ENCODE measurements at places on chromosomes 2 and 18.
A peak's percentile ranks its signal among the peaks of the same experiment; 100 is the strongest.

DNA sequence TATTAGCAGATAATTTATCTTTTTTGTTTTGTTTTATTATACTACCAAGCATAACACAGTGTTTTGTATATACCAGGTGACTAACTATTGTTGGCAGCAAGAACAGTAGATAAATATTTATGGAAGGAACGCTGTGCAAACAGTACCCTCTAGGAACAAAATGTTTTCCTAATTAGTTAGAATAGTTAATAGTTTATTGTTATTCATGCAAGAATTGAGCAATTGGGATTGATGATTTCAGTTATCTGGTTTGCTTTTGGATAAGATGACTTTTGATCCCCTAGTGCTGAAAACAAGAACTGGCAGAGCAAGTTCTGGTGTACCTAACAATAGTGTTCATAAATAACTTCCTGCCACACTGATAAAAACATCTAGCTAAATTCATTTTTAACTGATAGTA is 323.3 kb downstream of the TGIF1 start:
- no peak for DNase-seq

DNA sequence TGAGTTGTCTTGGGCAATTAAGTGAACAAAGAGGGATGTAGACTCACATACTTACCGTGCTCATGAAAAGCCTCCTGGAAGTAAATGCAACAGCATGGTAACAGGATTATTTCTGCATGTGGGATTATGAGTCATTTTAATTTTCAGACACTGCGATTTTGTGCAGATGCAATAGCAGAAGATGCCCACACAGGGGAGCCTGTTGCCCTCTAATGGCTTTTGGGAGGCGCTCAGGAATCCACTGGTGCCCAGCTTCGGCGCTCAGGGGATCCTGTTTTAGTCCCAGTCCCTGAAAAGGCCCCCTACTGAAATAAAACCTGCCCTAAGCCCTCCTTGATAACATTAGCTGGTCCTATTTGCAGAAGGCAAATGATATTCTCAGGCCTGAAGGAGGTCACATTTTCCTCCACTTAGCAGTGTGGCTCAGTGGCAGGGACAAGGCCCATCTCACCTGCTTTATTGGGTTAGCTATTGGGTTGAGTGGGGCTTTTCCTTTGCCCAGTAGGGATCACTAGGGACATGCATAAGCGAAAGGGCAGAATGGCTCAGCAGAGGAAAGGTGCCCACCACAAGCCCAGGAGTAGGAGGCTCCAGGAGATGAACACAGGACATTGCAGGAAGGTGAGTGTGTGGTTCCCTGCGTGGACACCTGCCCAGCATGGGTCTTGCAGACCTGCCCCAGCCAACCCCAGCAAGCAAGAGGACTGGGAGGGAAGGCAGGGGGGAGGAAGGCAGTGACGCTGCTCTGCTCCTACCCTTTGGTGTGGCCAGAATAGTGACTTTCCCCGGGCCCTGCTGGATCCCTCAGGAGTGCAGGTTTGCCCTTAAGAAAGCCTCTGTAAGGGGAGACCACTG is 26.5 kb upstream of the KCNS3 start:
- DNase-seq = no peak

GRCh38 chr2:199309411-199309810 is 148.3 kb downstream of the SATB2 start:
- DNase-seq = no peak

DNA sequence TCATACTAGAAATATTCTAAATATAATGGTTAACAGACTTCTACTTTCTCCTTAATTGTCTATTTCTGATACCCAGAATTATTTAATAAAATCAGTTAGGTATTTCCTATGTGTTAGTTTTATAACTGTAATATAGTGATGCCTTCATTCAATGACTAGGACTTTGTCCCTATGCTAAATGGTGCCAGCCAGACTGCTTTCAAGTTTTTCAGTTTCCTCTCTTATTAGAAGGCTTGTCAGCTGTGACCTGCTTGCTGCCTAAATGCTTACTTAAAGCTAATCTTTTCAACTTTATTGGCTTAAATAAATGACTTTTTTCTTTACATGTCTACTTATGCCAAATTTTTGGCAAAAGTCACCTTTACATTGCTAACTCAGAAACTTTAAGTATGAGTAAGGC is 30.7 kb downstream of the BAZ2B start:
- DNase-seq = no peak

- DNase-seq = no peak
These were observed 19.5 kb downstream of the SLC20A1 start for GRCh38 chr2:112665113-112665780.

- no peak for DNase-seq
These were observed 82.5 kb upstream of the KCNE4 start for GRCh38 chr2:222969491-222969890.

DNA sequence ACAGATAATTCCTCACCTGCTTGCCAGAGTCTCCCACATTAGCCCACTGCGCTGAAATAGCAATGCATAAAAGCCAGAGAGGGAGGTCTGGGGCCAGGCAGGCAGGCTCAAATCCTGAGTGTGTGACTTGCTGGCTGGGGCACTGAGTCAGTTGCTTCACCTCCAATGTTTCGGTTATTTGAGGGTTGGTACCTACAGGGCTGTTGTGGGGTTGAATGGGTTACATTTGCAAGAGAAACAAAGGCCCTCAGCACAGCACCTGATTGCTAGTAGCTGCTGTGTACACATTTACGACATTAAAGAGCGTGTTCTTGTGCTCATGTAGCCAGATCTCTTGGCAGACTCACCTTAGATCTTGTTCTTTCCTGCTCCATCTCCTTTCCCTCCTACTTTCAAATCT is 34.1 kb upstream of the FAM110C start:
- no peak for DNase-seq

DNA sequence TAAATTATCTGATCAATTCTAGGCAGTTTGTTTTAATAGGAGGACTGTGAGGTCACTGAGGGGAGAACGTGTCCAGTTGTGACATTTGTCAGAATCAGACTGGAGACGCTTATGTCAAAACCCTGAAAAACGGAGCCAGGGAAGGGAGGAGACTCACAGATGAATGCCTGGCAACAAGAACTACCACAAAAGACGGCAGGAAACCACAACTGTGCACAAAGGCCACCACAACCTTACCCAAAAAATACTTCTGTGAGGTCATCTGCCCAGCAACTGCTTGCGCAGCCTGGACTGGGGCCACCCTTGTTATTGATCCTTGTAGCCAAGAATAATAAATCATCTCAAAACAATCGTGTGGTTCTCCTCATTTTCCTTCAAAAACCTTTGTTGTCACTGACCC is 173.0 kb upstream of the ALKAL2 start:
- DNase-seq = peak; percentile 13

DNA sequence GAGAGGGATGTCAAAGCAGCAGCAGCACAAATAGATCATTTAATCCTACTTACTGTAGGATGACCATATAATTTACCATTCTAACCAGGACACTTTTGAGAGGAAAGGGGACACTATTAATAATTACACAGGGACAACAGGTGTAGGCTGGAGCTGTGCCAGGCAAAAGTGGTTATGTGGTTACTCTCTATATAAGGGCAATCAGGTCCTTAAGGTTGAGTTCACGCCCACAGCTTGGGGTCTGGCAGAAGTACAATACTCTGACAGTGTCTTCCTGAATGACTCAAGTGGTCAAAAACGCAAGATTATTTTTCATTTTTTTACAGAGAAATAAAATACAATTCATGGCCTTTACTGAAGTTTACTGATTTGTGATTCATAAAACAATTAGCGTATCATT is 2.8 kb downstream of the PREPL start:
- peak; percentile 8 for DNase-seq

DNA sequence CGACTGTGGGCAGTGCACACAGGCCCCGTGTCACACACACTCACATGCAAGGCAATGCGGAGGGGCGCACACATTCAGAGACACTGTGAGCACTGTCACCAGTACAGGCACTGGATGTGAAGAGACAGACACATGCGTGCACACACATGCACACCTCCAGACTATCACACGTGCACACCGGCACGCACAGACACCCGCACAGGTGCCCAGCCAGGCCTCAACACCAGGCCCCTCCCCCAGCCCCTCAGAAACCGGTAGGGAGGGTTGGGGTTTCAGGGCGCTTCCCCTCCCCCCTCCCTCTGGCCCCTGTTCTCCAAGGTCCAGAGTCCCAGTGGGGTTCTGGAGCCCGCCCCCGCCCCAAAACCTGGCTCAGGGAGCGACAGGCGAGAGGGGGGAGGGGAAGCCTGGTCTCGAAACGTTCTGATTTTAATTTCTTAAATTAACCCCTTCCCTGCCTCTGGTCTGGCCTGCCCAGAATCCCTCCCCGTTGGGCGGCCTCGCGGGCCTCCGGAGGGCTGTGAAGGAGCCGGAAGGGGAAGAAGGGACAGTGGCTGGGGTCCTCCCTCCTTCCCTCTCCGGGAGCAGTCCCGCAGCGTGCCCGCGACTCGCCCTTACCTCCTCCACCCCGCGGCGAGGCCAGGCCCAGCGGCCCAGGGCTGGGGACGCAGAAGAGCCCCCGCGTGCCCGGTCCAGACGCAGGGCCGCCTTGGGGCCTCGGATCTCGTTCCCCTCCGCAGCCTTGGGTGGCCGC is 558 bp downstream of the FBXO41 start:
- DNase-seq = no peak

GRCh38 chr2:229237270-229237669 is 33.8 kb downstream of the PID1 start:
- DNase-seq = no peak

DNA sequence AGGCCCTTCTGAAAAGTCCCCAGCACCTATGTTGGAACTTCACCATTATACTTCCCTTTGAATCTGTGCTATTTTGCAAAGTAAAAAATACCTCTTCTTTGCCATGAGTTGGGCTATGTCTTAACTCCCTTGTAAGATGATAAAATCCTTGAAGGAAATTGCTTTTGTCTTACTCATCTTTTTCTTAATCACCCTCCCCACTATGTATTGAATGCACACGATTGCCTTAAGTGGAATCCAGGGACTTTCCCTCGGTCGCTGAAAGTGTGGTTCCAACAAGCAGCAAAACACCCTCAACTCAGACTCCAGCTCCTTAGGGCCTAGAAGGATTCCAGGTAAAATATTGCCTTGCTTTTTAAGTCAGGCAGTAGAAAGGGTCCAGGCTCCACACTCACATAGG is 173.2 kb upstream of the ARL4C start:
- no peak for DNase-seq

DNA sequence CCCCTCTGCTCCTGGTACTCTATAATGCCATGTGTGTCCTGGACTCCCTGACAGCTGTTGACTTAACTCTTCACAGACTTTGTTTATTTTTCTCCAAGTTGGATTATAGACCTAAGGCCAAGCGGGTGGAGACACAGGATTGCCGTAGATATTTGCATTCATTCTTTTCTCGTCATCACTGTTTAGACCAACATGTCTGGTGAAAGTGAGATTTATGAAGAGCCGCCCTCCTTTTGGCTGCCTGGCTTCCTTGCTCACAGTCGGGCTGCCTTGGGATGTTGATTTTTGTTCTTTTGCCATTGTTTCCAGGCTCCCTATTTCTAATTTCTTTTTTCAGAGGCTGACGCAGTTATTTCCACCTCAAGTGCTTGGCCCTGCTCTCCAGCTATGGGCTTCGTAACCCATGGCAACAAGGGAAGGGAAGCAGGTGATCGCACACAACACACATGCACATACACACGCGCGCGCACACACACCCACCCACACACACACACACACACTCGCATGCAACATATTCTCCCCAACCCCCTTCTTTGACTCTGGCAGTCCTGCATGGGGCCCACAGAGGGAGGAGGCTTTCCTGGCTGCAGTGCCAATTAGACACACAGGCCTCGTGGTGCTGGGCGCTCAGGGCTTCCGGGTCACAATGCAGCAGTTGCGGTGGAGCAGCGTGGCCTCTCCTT is 296.5 kb downstream of the MTX2 start:
- DNase-seq = no peak

GRCh38 chr2:48954935-48955334 is 199.4 kb downstream of the FSHR start:
- no peak for DNase-seq

DNA sequence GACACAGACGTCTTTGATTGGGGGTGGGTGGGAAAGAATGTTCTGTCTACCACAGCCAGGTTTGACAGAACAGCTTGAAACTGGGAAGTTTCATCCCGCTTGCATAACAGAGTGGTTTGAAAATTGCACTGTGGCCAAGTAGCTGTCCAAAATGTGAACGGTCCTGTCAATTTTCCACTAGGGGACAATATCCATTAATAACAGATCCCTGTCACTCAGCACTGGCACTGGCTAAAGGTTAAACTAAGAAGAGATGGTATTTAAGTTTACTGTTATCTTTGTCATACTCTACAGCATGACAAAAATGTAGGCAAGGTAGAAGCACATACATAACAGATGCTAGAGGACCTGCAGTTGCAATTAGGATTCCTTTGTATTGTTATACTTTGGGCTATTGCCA is 55.6 kb upstream of the ACMSD start:
- DNase-seq = no peak

DNA sequence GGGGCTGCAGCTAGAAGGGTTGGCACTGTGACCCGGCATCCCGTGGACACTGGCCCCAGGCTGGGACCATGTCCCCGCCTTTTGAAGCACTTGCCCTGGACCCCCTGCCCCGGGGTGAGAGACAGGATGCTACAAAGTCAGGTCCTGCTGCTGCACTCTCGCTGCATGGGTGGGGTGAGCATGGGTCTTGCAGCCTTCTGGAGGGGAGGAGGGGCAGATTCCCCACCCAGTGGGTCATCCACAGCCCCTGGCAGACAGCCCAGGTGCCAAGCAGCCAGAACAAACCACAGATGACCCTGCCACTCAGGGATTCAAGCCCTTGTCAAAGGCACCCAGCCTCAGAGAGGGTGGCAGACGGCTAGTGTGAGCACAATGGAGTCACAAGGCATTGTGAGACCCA is 5.7 kb upstream of the NMUR1 start:
- DNase-seq = no peak

DNA sequence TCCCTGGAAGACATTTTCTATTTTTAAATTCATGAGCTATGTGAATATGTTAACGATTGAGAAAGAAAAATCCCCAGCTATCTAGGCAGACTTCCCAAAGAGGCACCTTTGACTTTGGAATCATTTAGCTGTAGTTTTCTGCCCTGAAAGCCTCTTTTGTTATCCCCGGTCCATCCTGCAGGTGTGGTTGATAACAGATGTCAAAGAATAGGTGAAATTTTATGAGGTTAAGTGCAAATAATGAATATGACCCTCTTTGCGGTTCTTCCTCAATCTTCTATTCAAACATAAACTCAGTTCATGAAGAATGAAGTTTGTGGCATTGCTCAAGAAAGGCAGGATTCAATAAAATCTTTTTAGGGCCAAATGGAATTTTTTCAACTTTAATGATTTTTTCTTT is 51.6 kb upstream of the ATP8B1 start:
- DNase-seq = no peak

- no peak for DNase-seq
These were observed 20.5 kb upstream of the RPL37A start for GRCh38 chr2:216478151-216478550.

DNA sequence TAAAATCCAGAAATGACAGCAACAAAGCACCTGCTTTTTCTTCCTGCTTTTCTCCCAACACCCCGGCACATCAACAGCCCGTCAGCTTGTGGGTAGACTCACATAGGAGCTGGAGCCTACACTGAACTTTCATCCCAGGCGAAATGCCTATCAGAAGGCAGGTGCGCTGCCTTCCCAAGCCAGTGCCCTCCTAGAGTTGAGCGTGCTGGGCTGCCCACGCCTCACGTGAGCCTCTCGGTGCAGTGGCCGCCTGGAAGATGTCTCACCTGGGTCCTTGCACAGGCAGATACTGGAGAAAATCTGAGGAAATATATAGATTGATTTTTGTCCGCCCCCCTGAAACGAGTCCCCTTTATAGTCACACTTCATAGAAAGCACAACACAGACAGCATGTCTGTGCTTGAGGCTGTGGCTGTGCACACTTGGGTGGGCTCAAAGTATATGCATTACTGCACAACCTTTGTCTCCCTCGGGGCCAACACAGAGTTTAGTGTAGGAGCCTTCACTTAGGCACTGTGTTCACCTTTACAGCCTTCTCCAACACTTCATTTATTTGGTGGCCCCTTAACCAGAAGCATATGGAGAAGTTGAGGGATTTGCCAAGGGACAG is 112.5 kb downstream of the SMAD7 start:
- no peak for DNase-seq
